AG09309 (cell line): ENCODE measurements at places on chromosomes 2 and 18.

- no peak for DNase-seq
These were observed 165.6 kb downstream of the SMAD7 start for GRCh38 chr18:48785091-48785614.

GRCh38 chr2:82498777-82499443 is 1960.2 kb downstream of the SUCLG1 start:
- no peak for DNase-seq

- no peak for DNase-seq
These were observed 287.5 kb upstream of the SALL3 start for GRCh38 chr18:78692105-78692504.

DNA sequence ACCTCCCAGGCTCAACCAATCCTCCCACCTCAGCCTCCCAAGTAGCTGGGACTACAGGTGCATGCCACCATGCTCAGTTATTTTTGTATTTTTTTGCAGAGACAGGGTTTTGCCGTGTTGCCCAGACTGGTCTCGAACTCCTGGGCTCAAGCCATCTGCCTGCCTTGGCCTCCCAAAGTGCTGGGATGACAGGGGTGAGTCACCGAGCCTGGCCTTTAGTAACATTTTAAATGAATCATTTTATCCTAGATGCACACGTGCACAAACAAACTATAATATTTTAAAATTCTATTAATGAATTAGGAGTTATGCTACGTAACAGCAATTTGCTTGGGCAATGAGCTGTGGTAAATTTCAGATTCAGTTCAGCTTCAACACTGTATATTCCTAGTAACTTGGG is 862.5 kb upstream of the ID2 start:
- DNase-seq, result no peak

- no peak for DNase-seq
These were observed 925 bp downstream of the SOS1 start for GRCh38 chr2:39119732-39120520.

DNA sequence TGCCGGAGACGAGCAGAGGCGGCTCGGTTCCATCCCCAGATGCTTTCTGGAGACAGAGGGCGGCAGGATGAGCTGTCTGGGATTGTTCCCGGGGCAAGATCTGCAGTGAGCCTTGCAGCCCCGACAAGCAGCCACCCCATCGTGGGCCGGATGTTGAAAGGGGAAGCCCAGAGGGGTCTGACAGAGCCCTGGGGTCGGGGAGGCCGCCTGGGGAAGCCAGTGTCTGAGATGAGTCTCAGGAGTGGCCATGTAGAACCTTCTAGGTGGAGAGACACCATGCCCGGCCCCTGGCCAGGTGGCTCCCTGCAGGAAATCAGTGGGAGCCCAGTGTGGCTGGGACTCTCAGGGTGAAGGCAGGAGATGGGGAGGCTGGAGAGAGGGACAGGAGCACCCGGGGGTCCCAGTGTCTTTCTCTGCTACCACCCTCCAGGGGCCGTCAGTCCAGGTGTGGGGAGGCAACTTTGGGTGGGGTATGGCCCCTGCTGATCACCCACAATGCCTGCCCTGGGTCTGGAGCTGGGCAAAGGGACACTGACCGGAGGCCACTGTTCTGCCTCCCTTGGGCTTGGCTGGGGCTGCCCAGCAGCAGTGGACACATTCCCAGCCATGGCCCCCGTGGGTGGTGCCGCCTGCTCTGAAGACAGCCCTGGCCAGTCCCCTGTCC is 128.3 kb upstream of the HS6ST1 start:
- no peak for DNase-seq

DNA sequence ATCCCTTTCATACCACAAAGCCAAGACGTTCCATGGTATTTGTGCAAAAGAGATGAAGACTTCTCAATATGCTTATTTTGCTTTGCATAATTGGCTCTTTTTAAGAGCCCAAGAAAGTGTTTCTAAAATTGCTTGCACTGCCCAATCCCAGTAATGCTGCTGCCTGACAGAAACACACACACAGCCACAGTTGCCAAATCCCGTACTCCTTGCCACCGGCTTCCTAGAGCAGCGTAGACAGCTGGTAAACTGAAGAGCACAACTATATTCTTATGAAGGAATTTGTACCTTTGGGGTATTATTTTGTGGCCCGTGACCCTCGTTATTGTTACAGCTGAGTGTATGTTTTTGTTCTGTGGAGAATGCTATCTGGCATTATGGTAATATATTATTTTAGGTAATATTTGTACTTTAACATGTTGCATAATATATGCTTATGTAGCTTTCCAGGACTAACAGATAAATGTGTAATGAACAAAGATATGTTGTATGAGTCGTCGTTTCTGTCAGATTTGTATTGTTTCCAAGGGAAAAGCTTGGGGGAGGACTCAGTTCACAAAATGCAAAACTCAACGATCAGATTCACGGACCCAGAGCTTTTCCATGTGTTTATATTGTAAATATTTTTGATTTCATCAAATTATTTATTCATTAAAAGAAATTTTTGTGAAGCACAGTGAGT is 202.9 kb upstream of the RAB12 start:
- DNase-seq, result no peak

- DNase-seq, result no peak
These were observed 31.8 kb downstream of the TMEM17 start for GRCh38 chr2:62474176-62474575.

- DNase-seq, result peak; percentile 10
These were observed at the start of gene ZNF514 for GRCh38 chr2:95159690-95160449. TSS of gene ZNF514 (minus strand) at chr2:95159848. CDS start at chr2:95153253, 6,595 bp downstream.

GRCh38 chr2:47897883-47898731 is 8.2 kb downstream of the FBXO11 start:
- DNase-seq, result no peak

- DNase-seq, result no peak
These were observed 663.6 kb upstream of the NRXN1 start for GRCh38 chr2:51695531-51695930.

DNA sequence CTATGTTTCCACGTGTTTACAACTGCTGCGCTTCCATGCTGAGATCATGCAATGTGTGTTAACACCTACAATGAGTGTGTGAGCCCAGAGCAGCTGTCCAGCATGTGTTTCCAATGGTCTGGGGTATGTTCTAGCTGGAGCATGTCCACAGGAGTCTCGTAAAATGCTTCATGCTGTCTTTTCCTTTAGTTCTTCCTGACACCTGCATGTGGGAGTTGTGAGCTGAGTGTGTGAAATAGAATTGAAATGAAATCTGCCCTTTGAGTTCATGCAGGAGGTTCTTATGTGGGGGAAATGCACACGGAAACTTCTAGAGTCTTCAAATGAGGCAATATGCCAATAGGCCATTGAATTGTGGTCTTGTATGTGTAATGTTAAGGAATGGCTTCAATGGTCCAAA is 205.1 kb downstream of the RND3 start:
- no peak for DNase-seq

GRCh38 chr2:200812122-200813022 is 662 bp downstream of the BZW1 start:
- no peak for DNase-seq

GRCh38 chr18:62144338-62144737 is 42.5 kb downstream of the PIGN start:
- DNase-seq, result no peak

- DNase-seq, result no peak
These were observed 76.1 kb upstream of the RNU4ATAC start for GRCh38 chr2:121454549-121455090.

- DNase-seq, result no peak
These were observed 13.4 kb downstream of the ITGA6 start for GRCh38 chr2:172440795-172441194.

DNA sequence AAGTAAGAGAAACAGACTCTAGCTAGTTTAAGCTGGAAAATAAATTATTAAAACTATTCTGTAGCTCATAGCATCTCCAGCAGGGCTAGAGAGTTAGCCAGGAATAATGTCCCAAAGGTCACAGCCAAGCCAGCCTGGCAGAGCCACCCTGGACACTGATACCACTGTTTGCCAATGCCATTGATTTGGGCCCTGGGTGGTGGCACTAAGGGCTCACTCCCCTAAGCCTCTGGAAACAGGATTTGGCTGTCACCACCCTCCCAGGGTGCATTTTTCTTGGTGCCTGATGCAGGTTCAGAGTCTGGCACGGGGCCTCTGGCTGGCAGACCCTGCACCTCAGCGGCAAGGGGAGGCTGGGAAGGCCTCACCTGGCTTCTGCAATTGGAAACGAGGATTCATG is 7.1 kb downstream of the SH2D6 start:
- no peak for DNase-seq

DNA sequence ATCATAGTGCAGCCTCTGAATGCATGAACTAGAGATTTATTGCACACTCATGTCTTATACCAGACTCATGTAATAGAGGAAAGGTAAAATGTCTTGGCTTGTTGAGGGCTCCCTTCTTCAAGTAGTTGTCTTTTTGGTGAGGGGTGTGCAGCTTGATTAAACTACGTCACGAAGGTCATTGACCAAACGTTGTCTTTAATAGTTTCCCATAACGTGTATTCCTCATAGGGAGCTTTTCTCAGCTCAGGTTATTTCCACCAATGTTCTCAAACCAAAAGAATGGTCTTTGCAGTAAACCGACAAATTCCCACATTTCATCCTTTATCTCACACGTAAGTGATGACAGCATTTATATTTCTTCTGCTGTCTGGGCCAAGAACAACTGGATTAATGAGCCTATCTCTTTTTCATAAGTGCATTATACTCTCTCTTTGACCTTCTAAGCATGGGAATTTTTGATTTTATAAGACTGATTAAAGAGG is 547.7 kb upstream of the ZEB2 start:
- DNase-seq, result no peak

GRCh38 chr18:26460449-26461091 is 87.8 kb downstream of the KCTD1 start:
- DNase-seq, result no peak

DNA sequence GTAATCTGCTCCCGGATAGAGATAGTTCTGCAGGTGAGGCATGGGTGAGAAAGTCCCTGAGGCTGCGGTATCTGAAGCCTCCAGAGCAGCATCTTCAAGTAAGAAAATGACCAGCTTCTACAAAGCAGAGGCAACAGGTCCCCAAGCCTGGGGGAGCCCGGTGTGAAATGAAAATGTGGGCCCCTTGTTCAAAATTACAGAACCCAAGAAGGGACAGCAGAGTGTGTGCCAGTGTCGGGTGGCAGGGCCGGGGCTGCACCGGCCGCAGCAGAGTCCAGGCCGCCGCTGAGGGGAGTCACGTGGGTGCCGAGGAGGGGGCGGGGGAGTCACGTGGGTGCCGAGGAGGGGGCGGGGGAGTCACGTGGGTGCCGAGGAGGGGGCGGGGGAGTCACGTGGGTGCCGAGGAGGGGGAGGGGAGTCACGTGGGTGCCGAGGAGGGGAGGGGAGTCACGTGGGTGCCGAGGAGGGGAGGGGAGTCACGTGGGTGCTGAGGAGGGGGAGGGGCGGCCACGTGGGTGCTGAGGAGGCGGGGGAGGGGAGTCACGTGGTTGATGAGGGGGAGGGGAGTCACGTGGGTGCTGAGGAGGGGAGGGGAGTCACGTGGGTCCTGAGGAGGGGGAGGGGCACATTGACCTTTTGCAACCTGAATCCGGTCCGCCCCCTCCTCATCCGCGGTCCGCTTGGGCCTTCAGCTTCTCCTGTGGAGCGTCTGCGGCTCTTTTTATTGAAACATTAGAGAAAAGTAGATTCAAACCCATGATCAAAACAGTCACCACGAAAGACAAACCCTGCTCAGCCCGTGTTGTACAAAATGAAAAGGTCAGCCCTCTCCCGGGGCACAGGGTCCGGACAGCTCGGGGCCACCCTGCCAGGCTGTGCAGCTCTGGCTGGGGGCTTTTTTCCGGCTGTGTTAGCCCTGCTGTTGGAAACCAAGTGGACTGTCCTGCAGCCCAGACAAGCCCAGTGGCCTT is 10.4 kb downstream of the COLEC11 start:
- no peak for DNase-seq

DNA sequence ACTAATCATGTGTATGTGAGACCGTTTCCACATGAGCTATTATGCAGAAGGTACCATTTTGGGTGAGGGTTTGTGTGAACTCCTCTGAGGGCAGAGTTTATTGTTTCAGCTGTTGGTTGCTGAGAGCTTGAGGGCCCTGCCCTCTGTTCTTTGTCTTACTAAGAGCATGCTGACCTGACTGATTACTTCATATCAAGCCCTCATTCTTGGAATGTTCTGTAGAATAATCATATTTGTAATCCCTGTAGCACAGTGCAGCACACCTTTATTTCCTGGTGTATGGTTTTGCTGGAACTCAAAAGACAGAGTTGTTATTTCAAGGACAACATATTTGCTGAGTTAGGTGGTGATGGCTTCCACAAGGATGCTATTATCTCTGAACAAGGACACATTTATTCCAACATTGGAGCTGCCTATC is 118.5 kb downstream of the GALNT3 start:
- DNase-seq, result no peak

- no peak for DNase-seq
These were observed 13.8 kb upstream of the SGPP2 start for GRCh38 chr2:222410534-222410933.

DNA sequence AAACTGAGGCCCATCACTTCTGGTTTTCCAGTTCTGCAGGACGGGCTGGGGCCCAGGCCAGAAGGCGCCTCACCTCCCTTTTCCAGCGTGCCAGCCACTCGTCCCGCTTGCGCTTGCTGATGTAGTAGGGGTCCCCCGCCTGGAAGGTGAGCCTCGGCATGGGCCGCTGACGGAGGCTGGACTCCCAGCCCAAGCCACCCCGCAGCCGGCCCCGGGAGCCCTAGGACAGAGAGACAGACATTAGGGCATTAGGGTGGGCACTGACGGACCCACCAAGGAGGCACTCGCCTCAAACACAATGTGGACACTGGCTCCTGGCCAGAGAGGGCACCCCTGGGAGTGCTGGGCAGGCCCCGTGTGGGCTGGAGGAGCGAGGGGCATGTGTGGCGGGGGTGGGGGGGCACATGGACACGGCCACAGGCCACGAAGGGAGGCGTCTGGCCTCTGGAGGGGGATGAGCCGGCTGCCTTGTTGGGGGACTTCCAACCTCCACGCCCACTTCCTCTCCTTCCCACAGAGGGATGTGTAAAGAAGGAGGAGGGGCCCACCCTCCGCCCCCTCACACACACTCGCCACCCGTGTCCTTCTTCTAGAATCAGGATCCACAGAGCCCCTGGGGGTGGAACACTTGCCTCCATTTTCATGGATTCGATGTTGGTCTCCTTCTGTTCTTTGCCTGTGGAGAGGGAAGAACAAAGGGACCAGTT is 66.7 kb downstream of the DNMT3A start:
- DNase-seq, result no peak

DNA sequence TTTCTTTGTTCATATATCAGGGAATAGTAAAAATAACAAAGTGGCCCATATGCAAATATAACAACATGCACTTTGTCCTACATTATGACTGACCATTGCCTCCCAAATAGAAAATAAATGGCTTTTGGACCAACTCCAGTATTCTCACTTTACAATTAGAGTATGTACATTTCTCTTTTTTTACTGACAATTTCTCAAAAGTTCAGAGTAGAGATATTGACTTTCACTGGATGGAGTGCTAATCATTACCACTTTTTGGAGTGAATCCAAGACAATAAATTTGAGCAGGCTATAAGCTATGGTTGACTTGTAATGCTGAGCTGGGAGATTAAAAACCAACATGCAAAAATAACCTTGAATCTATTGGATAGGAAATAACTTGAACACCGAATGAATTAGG is 987.4 kb downstream of the SUCLG1 start:
- DNase-seq, result no peak

DNA sequence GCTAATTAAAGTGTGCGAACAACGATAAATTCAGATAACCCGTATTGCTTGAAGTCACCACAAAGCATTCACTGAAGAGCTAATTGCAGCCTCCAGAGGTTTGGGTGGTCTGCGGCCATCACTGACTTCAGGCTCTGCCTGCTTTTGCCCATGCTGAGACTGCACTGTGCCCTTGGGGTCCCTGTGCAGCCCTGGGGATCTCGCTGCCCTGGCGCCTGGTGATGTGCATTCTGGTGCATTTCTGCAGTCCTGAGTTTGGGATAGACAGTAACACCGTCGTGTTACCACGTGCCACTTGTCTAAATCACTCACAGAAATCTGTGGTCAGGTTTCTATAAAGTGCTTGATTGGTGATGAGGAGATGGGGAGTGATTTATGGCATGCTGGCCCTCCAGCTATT is 27.6 kb downstream of the LDLRAD4 start:
- no peak for DNase-seq
